Astrocyte of the spinal cord (primary cell): ENCODE measurements at places on chromosomes 12 and 14.

- DNase-seq: peak; percentile 3
Measured at GRCh38 chr12:7395950-7396349, 48.0 kb downstream of the CD163L1 start.

DNA sequence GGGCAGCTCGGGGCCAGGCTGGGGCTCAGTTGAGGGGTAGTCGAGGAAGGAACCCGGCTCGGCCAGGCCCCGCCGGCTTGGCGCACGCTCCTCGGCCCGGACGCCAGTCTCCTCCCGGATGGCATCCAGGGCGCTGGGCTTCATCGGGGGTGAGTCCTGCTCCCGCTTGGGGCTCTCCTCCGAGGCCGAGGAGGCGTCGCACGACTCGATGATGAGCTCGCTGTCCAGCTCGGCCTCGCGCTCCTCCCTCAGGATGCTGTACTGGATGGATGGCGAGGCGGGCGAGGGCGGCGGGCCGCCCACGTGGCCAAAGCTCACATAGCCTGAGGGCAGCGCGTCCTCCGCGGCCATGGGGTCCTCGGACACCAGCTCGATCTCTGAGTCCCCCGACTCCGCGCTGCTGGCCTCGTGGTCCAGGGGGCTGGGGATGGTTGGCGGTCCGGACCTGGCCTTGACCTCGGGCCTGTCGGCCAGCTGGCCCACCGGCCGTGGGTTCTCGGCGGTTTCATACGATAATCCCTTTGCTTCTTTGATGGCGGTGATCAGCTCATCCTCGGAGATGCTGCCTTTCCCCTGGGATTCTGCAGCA lies 143.4 kb downstream of the RTN1 start:
- DNase-seq: no peak

DNA sequence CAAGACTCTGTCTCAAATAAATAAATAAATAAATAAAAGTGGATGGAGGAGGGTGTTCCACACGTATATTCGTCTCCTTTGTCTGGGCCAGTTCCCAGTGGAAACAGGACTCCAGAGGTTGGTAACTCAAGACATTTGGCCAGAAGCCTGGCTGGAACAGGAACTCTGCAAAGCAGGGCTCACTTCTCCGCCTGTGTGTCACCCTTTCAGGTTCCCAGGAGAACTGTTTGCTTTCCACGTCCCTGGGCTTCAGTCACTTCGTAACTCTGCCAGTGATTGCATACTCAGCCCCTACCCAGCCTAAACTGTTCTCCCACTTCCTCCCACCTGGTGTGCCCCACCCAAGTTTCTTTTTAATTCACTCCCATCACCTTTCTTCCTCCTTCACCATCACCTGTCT lies 7.0 kb upstream of the UBE2N start:
- no peak for DNase-seq

DNA sequence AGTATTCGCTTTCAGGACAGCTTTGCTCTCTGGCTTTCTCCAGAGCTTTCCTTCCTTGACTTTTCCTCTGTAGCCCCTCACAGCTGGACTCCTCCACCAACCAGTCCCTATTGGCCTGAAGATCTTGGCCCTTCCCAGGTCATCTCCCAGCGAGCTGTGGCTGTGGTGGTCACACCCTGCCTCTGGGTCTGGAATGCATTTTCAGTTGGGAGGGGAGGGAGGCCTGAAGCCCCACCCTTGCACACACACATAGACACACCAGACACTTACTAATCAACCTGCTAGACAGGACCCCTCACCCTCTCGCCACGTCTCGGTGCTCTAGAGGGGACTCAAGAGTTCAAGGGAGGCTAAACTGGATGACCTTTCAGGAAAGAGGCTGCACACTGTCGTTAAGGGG lies 13.9 kb downstream of the JDP2 start:
- DNase-seq: no peak

DNA sequence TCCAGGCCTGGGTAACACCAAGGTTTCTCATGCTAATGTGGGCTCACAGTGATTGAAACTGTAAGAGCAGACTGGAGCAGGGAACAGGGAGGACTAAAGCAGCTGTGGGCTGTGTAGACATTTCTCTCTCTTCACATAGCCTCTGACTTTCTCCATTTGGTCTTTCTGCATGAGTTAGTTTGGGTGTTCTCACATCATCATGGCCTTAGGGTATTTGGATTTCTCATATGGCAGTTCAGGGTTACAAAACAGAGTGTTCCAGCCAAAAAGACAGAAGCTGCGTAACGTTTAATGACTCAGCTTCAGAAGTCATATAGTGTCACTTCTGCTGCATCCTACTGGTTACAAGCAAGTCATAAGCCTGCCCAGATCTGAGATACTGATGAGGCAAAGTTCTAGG lies 52.0 kb upstream of the OSBPL8 start:
- peak; percentile 67 for DNase-seq

- no peak for DNase-seq
Measured at GRCh38 chr14:95531969-95532368, 2.9 kb upstream of the GLRX5 start.

- no peak for DNase-seq
Measured at GRCh38 chr14:68033336-68033932, 213.9 kb downstream of the RAD51B start.

DNA sequence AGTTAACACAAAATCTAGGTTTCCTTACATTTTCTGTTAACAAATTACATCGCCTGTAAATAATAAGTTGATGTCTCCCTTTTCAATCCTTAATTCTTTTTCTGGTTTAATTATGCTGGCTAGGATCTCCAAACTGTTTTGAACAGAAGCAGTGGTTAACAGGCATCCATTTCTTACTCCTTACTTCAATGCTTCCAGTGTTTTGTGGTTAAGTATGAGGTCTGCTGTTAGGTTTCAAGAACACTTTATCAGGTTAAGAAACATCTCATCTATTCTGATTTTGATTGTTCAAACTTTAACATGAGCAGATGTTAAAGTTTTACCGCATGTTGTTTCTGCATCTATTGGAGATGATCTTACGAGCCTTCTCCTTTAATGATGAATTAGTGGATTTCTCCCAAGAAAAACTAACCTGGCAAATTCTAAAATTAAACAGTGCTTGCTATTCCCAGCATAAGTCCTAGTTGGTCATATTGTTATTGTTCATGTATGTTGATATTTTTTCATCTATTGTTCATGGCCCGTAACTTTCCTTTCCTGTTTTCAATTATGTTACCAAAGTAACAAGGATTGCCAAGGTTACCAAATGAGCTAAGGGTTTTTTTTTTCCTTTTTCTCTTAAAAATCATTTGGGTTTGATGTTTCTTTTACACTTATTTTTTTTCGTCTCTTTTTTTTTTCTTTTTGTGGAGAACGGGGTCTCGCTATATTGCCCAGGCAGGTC lies 33.4 kb downstream of the POLE start:
- no peak for DNase-seq

GRCh38 chr14:89386212-89386886 lies 30.7 kb downstream of the FOXN3 start:
- DNase-seq: peak; percentile 46

DNA sequence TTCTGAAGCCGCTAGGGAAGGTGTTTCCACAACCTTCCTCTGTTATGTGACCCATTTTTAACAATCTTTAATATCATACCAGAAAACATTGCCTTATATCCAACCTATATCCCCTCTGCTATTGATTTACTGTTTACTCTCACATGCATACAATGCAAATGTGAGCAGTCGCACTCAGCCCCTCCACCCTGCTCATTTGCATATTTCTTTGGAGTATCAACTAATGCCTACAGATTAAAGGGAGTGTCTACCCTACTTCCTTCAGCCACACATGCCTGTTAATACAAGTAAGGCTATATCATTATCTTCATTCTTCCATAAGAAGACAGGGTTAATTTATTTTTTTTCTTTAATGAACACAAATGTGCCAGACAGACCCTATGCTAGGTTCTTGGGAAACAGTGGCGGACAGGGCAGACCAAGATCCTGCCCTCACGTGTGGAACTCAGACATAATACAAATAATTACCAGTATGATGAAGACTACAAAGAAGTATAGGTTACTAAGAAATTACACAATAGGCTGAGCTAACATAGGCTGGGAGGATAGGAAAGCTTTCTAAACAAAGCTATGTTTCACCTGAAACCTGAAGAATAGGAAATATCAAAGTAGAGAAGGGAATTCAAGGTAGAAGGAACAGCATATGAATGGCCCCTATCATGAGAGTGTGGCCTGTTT lies 107.3 kb upstream of the MDM1 start:
- DNase-seq: no peak
